ENCODE measurements at places on chromosomes 4 and X.
A peak's percentile ranks its signal among the peaks of the same experiment; 100 is the strongest.

- DNase-seq = no peak
Measured at GRCh38 chr4:92299152-92299551, 4.6 kb upstream of the GRID2 start.

DNA sequence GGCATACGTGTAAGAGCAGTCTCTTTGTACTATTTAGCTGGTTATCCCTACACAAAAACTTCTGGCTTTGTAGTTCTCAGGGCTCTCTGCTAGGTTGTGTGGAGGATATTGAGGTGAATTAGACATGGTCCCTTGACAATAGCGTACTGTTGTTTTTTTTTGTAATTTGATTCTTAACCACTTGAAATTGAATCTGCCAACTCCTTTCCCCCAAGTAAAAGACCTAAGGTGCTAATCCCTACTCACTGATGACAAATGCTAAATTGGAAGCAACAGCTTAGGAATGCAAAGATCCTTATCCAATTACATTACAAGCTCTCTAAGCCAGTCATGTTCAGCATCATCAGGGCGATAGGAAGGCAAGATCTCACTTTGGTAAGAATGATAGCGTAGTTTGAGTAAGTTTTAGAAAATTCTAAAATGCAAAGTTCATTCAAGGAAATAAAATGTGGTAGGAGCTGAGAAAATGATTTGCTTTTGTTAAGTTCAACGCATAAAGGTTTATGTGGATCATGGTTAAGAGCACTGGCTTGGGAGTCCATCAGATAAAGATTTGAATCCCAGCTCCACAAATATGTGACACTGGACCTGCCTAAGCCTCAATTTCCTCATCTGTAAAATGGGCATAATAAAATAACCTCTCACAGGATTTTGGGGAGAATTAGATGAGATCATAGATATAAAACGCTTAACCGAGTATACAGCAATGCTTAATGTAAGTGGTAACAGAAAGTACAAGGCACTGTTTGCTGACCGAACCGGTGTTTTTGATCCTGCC lies 39.3 kb downstream of the DOCK11 start:
- no peak for DNase-seq

DNA sequence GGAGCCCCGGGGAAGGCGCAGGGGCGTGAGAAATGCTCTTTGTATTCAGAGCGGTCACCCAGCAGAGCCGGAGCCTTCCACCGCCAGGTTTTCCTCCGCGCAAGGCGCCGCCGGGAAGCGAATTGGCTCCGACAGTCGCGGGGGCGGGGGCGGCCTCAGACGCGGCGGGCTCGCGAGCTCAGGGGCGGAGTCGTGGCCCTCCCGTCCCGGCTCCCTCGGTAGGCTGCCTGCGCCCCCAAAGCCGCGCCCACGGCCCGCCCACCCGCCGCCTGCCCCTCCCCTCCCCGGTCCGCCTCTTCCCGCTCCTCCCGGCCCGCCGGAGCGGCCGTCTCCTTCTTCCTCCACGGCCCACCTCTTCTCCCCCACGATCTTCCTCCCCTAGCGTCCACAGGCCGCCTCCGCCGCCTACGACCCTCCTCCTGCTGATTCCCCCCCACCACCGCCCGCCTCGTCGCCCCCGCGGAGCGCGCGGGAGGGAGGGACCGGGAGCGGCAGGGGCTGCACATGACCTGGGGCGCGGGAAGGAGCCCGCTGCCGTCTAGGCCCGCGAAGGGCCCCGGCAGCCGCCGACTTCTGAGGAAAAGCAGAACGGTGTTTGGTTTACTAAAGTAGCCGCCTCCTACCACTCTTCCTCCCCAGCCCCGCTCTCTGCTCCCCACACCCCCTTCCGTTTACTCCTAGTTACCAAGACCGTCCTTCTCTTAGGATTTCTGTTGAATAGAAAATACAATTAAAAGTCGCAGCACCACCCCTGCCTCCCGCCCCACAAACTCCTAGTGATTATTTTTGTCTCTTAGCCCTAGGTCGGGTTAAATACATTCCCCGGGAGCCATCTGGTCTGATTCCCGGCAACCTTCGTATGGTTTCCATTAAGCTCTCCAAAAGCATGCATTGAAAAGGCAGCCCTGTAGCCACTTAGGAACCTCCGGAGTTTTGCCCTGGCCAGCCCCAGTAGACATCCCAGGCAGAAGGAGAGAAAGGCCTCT lies 53.2 kb downstream of the C4orf51 start:
- DNase-seq = peak; percentile 71

GRCh38 chr4:110854021-110854678 lies 231.3 kb upstream of the PITX2 start:
- no peak for DNase-seq

DNA sequence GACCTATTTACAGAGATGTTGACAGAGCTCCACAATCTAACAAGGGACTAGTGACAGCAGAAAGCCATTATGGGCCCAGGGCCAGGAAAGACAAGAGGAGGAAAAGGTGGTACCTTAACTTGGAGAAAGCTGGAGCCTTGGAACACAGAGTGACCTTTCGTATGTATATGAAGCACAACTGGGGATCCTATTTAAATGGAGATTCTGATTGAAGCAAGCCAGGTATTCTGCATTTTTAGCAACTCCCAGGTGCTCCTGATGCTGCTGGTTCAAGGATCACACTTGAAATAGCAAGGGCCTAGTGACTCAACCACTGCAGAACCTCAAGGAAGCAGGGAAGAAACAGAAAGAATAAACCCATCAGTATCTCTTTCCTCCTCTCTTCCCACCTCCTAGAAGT lies 99.4 kb downstream of the TMEM47 start:
- no peak for DNase-seq

GRCh38 chr4:104643805-104644204 lies 149.1 kb upstream of the CXXC4 start:
- DNase-seq = no peak

DNA sequence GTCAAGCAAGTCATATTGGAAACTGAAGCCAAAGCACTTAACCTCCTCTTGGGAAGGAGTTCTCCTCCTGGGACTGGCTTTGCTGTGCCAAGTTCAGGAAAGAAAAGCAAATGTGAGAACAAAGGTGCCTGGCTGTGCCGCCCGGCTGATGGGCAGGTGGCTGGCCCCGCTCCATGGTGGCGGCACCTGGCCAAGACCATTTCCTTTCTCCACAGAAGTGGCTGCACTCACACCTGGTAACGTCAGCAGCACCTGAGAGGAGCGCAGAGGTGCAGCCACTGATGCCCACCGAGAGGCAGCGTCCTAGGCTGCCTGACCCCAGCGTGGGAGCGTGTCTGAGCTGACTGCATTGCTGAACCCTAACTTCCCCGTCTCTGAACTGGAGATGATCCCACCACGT lies 54.3 kb downstream of the DCTD start:
- DNase-seq = no peak

DNA sequence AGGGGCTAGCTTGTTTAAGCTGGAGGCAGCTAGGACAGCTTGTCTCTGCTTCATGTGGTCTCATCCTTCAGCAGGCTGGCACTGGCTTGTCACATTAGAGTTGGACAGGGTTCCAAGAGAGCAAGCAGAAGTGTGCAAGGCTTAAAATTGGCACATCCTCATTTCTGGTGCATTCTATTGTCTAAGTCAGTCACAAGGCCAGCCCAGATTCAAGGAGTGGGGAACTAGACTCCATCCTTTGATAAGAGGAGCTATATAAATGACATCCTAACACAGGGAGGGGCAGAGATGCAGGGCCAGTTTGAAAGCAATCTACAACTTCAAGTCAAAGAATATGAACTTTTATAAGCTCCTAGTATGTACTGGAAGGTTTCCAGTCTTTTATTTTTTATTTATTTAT lies 313.2 kb downstream of the PTTG2 start:
- DNase-seq = no peak

GRCh38 chrX:153061732-153062131 lies 5.5 kb downstream of the PNMA3 start:
- DNase-seq = no peak

DNA sequence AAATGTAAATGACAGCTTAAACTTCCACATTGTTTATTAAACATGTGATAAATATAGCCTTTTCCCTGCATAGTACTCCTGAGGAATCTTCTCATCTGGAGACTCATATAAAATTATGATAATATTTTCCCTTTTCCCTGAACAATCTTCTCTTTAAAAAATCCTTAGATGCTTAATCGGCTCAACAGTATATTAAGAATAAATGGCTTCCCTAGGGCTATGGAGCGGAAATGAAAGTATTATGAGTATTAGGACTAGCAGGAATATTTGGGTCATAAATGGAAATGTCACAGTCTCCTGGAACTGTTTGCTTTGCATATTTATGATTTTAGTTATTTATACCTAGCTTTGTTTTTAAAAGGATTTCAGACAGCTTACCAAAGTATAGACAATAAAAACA lies 200.7 kb upstream of the PDE5A start:
- DNase-seq = no peak

DNA sequence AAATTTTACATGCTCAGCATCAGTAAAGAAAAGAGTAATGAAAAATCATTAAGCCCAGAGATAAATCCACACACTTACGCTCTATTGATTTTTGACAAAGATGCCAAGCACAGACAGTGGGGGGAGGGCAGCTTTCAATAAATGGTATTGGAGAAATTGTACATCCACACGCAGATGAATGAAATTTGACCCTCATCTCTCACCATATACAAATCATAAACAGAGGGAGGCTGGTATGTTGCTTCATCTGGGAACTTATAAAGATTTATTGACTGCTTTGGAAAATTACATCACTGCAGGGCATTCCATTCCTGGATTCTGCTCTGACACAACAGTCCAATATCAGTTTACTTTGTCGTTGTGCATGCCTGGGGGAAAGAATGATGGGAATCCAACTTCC lies 58.4 kb upstream of the XAGE1A start:
- DNase-seq = no peak

DNA sequence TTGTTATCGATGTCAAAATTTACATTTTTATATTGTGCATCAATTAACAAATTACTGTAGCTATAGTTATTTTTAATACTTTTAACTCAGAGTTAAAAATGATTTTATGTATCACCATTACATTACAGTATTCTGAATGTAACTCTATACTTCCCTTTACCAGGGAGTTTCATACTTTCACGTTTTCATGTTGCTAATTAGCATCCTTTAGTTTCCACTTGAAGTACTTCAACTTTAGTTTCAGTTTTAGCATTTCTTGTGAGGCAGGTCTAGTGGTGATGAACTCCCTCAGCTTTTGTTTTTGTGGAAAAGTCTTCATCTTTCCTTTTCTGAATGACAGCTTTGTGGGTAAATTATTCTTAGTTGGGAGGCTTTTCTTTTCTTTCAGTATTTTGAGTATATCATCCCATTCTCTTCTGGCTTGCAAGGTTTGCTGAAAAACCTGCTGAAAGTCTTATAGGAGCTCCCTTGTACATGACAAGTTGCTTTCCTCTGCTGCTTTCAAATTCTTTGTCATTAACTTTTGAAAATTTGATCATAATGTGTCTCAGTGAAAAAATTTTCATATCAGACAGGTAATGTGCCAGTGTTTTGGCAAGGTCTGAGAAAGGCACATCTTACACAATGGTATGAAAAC lies 9.8 kb upstream of the CISD2 start:
- DNase-seq = no peak

- DNase-seq = no peak
Measured at GRCh38 chr4:78014889-78015886, 41.9 kb upstream of the FRAS1 start.

DNA sequence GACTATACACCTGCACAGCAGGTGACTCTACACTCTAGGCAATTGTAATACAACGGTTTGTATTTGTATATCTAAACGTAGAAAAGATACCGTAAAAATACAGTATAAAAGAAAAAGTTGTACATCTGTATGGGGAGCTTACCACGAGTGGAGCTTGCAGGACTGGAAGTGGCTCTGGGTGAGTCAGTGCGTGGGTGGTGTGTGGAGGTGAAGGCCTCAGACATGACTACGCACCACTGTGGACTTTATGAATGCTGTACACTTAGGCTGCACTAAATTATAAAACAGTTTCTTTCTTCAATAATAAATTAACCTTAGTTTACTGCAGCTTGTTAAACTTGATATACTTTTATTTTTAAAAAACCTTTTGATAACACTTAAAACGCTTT lies 85.0 kb upstream of the FAT1 start:
- DNase-seq = no peak

GRCh38 chr4:78528327-78528726 lies 23.2 kb upstream of the ANXA3 start:
- no peak for DNase-seq

GRCh38 chrX:29699239-29699638 lies 516.1 kb upstream of the MAGEB2 start:
- DNase-seq = no peak

DNA sequence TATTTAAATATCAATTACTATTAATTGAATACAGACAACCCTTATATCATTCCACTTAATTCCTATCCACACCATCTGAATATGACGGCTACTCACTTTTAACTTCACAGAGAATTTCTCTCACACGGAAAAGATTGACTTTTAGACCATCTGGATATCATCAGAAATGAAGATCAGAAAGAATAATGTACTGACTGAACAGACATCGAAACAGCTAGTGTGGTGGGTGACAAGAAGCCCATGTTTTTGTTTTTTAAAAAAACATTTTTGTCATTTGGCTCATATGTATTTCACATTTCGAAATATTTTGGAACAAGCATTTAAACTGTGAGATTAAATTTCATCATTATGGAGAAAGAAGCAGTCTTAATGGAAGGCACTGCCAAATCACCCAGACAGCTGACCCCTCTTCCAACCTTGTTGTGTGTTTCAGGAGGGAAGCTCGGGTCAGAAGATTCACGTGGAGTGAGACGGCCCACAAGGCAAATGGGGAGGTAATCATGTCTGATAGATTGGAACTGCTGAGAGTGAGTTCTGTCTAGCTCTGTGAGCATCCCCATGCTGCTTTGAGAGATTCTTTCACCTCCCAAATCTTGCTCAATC lies 204.2 kb upstream of the RASGEF1B start:
- DNase-seq = no peak

DNA sequence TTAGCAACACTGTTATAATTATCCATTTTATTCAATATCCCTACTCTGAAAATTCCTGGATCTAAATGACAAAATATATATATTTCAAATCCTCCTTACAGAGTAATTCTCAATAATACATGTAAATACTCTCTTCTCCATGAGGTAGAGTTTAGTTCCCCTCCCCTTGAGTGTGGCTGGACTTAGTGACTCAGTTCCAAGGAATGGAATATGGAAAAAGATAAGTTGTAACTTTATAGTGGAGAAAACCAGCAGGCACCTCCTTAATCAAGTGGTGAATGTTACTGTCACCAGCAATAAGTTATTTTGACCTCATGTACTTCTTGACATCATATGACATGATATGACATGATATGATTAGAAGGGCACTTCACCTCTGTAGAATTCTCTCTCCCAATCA lies 302.0 kb downstream of the RAB28 start:
- no peak for DNase-seq

DNA sequence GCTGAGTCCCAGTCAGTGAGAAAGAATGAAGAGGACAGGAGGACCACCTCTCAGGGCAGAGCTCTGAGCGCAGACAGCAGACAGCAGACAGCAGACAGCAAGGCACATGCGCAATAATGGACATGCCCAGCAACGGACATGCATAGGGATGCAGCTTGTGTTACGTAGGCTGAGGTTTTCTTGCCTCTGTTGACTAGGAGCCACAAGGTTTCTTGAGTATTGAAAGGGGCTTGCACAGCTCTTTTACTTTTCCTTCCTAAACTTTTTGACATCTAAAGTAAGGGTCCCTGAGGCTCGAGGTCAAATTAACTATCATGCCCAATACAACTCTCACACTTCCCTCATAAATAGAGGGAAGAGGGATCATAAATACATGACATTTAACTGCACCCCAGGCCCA lies at the start of gene PAGE3:
PAGE3 (minus strand) TSS at position 101 of the 400 bp plus-strand sequence. CDS start 1,013 bp downstream, outside the sequence.
- no peak for DNase-seq

- no peak for DNase-seq
Measured at GRCh38 chrX:47651043-47651905, 911 bp upstream of the ELK1 start.
